ENCODE measurements at places on chromosomes 2 and 18.
A peak's percentile ranks its signal among the peaks of the same experiment; 100 is the strongest.

DNA sequence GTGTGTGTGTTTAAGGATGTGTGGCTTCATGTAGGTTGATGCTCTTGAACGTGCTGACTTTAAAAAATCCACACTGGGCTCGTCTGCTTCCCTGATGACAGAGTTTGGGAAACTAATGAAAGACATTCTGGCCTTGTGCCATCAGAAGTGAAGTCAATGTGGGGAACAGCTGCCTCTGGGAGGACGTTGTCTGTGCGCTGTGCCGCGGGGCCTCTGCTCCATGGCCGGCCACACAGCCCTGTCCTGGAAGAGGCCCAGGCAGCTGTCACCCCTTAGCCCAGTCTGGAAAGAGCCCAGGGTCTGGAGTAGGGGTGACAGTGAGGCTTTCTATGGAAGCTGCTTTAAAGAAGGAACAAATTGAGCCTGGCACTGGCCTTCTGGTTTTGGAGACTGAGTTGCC is 155.8 kb downstream of the SH3RF3 start:
- DNase-seq: no peak

DNA sequence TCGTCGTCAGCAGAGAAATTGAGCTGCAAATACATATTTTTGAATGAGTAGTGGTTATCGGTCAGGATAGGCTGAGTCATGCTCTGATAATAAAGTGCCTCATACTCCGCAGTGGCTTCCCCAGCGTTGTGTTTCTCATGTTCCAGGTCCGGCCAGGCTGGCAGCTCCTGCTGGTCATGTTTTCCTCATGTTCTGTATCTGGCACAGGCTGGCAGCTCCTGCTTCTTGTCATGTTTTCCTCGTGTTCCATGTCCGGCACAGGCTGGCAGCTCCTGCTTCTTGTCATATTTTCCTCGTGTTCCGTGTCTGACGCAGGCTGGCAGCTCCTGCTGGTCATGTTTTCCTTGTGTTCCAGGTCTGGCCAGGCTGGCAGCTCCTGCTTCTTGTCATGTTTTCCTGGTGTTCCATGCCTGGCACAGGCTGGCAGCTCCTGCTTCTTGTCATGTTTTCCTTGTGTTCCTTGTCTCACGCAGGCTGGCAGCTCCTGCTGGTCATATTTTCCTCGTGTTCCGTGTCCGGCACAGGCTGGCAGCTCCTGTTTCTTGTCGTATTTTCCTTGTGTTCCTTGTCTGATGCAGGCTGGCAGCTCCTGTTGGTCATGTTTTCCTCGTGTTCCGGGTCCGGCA is 148.9 kb downstream of the ATP9B start:
- no peak for DNase-seq

DNA sequence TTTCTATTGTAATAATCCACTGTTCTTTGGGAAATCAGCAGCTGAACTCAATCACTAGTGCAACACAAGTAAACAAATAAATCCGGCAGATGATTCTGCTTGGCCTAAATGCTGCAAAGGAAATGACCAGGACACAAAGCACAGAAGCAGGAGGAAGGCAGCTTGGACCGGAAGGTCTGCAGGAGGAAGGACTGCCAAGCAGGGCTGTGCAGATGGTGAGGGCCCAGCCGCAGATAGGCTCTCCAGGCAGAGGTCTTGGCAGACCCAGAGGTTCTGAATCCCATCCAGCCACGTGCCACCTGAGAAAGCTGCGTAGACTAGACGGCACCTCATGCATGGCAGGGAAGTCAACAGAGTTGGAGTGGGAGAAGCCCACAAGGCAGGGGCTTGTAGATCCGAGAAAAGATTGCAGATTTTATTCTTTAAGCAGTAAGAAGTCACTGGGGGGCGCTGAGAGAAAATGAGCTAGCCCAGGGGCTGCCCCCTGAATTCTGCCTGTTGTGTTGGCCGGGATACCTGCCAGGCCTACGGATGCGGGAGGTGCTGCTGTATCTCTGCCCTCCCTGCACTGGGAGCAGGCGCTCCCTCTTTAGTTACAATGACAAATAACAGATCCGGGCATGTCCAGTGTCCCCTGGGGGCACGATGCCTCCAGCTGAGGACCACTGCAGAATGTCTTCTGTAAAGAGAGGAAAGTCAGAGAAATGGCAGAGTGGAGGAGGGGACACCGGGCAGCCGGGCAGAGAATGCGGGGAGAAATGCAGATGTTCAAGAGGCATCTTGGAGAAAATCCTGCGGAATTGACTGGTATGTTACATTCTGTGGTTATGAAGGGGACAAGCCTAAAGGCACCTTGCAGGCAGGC is 153.5 kb downstream of the PXDN start:
- no peak for DNase-seq

DNA sequence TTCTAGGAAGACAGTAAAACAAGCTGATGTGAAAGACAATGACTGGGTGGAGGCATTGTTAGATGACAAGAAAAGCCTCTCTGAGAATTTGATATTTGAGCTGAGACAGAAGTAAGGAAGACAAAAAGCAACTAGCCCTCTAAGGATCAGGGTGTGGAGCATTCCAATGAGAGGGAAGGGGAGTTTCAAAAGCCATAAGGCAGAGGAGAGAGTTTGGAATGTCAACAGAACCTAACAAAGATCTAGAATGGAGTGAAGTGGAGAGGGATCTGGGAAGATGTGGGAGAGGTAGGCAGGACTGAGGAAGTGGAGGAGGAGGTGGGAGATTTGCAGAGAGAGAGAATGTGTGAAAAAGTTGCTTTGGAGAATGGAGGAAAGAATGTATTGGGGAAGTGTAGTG is 17.3 kb upstream of the ASXL2 start:
- DNase-seq: no peak

- DNase-seq: no peak
These were observed 20.2 kb downstream of the TNP1 start for GRCh38 chr2:216839688-216840087.

- no peak for DNase-seq
These were observed 40.0 kb upstream of the INPP4A start for GRCh38 chr2:98404556-98405250.

GRCh38 chr2:224393157-224393872 is 8.6 kb downstream of the FAM124B start:
- DNase-seq: no peak

- no peak for DNase-seq
These were observed 2.5 kb upstream of the SPP2 start for GRCh38 chr2:234048049-234048448.

DNA sequence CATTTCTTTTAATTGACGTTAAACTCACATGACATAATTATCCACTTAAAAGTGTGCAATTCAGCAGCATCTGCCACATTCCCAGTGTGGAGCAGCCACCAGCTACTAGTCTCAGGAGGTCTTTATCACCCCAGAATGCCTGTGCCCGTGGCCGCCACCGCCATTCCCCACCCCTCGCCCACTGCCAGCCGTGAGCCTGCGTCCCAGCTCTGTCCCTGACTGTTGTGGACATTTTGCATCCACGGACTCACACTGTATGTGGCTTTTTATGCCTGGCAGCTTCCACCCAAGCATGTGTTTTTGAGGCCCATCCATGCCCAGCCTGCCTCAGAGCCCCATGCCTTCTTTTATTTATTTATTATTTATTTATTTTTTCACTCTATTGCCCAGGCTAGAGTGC is 9.2 kb downstream of the BOK start:
- no peak for DNase-seq

DNA sequence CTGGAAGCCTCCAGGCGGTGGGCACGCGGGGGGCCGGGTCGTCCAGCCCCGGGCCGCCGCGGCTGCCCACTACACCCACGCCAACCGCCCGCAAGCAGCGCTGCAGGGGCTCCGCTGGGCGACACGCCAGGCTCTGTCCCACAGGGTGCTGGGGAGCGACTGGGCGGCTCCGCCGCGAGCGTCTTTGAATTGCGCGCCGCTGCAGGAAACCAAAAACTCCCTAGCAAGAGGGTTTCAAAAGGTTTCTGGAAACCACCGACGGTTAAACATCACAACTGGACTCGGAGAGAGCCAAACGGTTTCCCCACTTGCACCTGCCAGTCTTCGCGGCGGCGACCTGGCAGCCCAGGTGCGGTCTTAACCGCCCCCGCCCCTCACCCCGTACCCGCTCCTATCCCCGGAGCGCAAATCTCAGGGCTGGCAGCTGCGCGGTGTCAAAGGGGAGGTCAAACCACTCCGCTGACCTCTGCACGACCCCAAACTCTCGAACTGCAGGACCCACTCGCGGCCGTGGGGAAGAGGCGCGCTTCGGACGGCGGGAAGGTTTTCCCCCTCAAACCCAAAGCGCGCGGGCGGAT is 1.0 kb downstream of the CXCR4 start:
- peak; percentile 68 for DNase-seq

DNA sequence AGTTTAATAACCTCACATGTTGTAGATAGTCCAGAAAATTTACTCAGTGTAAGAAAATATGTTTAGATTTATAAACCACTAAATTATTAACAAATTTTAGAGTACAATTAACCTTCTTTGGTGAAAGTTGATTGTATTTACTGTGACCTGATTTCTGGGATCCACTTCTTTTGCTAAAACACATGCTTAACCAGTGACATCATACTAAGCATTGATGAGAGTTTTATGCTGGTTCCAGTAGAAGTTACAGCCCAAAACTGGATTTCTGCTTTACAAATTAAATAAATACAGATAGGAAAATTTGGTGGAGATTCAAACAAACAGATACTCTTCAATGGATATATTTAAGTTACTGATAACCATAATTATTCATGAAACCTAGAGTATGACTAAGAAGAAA is 40.9 kb downstream of the RBBP8 start:
- no peak for DNase-seq

- peak; percentile 73 for DNase-seq
These were observed 470.6 kb upstream of the MEX3C start for GRCh38 chr18:51668101-51668500.

DNA sequence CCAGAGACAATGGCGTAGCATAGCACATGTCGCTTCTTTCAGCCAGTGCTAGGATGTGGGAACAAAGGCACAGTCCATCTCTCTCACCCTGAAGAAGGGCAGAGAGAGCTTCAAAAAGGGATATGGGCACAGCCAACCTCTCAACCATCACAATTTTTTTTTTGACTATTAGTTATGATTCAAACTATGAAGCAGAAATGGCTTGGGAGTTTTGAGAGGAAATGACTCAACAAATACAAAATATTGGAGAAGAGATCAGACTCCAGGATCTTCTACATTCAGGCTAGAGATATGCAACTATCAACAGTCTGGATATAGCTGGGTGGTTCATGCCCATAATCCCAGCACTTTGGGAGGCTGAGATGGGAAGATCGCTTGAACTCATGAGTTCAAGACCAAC is 109.1 kb downstream of the MCFD2 start:
- DNase-seq: no peak

DNA sequence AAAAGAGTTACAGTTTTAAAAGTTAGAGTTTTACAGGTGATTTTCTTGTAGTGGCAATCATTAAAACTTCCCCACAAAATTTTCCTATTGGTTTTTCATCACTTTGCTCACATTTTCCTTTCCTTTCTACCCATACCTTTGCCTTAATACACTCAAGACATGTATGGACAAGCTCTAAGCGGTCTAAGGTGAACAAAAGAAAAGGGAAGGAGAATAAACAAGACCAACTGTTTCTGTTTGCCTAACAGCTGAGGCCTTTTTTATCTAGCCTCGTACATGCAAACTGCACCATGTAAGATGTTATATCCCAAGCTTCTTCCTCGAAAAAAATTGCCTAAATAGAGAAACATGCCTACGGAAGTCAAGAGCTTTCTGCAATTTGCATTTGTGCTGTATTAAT is 33.9 kb upstream of the TBC1D8 start:
- DNase-seq: no peak

- no peak for DNase-seq
These were observed 124.1 kb upstream of the NOSTRIN start for GRCh38 chr2:168678153-168678853.

GRCh38 chr2:201432621-201433393 is 18.5 kb downstream of the TRAK2 start:
- DNase-seq: no peak

DNA sequence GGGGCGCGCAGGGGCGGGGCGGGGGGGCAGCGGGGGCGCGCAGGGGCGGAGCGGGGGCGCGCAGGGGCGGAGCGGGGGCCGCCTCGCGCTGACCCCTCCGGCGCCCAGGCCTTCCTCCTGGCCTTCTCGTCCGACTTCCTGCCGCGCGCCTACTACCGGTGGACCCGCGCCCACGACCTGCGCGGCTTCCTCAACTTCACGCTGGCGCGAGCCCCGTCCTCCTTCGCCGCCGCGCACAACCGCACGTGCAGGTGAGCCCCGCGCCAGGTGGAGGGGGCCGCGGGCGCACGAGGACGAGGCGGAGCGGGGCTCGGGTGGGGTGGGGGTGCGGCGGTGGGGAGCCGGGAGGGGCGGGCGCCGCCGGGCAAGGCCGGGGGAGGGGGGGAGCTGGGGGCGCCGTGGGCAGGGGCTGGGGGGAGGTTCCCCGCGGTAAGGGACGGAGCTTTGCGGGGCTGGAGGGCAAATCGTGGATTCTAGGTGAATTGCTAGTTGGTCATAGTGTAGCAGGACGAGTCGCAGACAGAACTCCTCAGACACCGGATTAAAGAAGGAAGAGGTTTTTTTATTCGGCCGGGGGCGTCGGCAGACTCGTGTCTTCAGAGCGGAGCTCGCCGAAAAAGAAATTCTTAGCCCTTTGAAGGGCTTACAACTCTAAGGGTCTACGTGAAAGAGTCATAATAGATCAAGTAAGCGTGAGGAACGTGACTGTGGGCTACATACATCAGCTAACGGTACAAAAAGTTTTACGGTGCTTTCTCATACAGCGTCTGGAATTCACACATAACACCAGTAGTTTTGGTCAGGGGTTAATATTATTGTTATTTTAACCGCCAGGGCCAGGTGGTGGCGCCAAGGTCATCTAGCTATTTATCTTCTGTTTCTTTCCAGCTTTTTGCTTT is 29.9 kb downstream of the ANO7 start:
- peak; percentile 54 for DNase-seq

DNA sequence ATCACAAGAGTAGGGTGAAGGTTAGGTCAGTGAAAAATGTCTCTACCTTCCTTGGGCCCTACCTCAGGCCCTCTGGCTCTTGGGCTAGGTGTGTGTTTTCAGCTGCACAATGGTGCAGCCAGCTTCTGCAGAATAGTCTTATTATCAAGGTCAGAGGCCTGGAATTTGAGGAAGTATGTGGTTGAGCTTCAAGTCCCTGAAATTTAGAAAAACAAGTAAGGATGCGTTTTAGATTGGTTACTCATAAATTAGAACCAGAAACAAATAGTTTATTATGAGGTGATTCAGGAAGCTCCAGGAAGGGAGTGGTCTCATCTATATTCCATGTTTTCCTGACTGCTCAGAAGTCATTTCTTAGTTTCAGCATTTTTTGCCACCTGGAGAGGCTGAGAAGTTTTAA is 204.2 kb upstream of the CELF4 start:
- no peak for DNase-seq
